ENCODE measurements at places on chromosomes 2 and 18.

DNA sequence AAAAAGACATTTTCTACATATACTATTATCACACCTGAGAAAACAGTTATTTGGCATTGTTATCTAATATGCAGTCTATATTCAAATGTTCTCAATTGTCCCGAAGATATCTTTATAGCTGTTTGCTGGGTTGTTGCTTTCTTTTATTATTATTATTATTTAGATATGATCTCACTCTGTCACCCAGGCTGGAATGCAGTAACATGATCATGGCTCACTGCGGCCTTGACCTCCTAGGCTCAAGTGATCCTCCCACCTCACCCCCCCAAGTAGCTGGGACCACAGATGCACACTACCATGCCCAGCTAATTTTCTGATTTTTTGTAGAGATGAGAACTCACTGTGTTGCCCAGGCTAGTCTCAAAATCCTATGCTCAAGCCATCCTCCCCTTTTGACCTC lies 19.9 kb downstream of the GPATCH11 start:
- no peak for DNase-seq

- DNase-seq: no peak
Measured at GRCh38 chr2:30334762-30335363, 103.5 kb downstream of the LBH start.

GRCh38 chr2:122205641-122206040 lies 450.2 kb downstream of the TSN start:
- DNase-seq: no peak

- DNase-seq: no peak
Measured at GRCh38 chr2:175233135-175233719, 51.7 kb upstream of the ATP5MC3 start.

DNA sequence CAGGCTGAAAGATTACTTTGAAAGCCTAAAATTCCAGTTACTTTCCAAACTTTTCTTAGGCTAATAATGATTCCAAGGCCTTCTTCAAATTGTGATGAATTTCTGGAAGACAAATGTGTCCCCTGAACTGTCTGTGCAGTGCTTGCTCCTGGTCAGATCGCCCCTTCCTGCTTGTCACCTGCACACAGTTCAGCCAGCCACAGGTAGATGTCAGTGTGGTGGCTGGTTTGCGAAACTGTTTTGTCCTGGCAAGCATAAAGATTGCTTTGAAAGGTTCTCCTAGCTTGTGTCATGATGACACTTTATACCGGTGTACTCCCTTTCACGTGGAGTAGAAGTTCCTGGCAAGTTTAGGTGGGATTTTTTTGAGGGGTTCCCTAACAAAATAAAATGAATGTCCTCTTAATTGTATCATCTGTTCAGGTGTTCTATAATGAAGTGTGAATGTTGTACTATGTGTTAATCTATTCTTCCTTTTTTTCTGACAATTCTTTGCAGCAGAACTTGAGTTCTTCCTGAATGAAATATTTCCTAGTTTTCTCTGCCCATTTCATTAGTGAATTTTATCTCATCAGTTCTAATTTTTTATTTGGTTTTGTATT lies 298.8 kb downstream of the ZNF407 start:
- peak; percentile 3 for DNase-seq
